ENCODE measurements at places on chromosomes 16 and 17. TPM values are rescaled to one million over a fixed set of nuclear protein-coding genes. Genes with fewer than 3 reads are reported as not detected.

GRCh38 chr17:30095507-30096244, 20.9 kb upstream of the NSRP1 start:
- H3K27me3 ChIP-seq, result peaks cover 10% of the 10 kb centered on the region
- H3K4me3 ChIP-seq, result no peak overlapping the region
- no peak for ATAC-seq

Gene GGT6
- total RNA-seq, result not detected

Gene CSHL1
- 0.61 TPM for total RNA-seq

GRCh38 chr17:14840616-14841231, 424.4 kb downstream of the PMP22 start:
- H3K4me1 ChIP-seq, result no peaks in the 10 kb centered on the region
- H3K27ac ChIP-seq, result no peak overlapping the region
- no peak for ATAC-seq
- no peaks in the 10 kb centered on the region for H3K36me3 ChIP-seq
- H3K4me3 ChIP-seq, result no peak overlapping the region

GRCh38 chr17:45676695-45677094, 107.4 kb upstream of the CRHR1 start:
- no peak for ATAC-seq
- peaks cover 28% of the 10 kb centered on the region for H3K27me3 ChIP-seq
- no peak overlapping the region for H3K27ac ChIP-seq
- H3K36me3 ChIP-seq, result no peaks in the 10 kb centered on the region

- ATAC-seq, result peak; percentile 98
- no peaks in the 10 kb centered on the region for H3K36me3 ChIP-seq
- H3K4me3 ChIP-seq, result peak within 1 kb of the TSS; percentile 88
- peaks cover 31% of the 10 kb centered on the region for H3K27me3 ChIP-seq
These were observed at the start of gene SPECC1 for GRCh38 chr17:20009302-20010098. SPECC1 (plus strand) TSS chr17:20009359; CDS start chr17:20096652, 87,293 bp downstream.

DNA sequence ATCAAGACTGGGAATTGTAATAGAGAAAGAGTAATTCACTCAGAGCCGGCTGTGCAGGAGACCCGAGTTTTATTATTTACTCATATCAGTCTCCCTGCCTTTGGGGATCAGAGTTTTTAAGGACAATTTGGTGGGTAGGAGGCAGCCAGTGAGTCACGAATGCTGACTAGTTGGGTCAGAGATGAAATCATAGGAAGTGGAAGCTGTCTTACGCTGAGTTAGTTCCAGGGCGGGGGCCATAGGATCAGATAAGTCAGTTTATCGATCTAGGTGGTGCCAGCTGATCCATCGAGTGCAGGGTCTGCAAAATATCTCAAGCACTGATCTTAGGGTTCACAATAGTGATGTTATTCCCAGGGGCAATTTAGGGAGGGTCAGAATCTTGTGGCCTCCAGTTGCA, 20.2 kb upstream of the GUCY2D start:
- H3K4me1 ChIP-seq, result peaks cover 6% of the 10 kb centered on the region
- no peak overlapping the region for H3K27ac ChIP-seq
- no peaks in the 10 kb centered on the region for H3K36me3 ChIP-seq
- no peak overlapping the region for H3K4me3 ChIP-seq

Gene ODAD4
- total RNA-seq, result 0.93 TPM

DNA sequence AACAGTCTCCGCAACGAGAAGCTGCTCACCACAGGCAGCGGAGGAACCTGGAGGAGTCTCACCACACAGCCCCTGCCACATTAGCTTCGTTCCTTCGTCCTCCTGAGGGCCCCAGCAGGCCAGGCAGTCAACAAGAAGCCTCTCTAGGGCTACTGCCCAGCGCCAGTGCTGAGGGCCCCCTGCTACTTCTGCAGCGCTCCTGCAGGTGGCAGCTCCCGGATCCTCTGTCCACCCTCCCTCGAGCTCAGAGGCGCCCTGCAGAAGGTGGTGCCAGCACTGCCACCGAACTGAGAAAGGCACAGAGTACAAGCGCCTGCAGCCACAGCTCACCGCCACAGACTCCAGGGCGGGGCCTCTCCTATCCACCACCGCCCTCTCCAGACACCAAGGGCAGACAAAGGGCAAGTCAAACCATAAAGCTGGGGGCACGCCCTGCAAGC, 27.3 kb downstream of the KDM8 start:
- no peaks in the 10 kb centered on the region for H3K27me3 ChIP-seq
- peaks cover 42% of the 10 kb centered on the region for H3K4me1 ChIP-seq
- H3K4me3 ChIP-seq, result peak overlapping the region; percentile 82
- peaks cover 81% of the 10 kb centered on the region for H3K36me3 ChIP-seq
- peak overlapping the region; percentile 77 for H3K27ac ChIP-seq

GRCh38 chr17:78661093-78661770, 84.0 kb upstream of the DNAH17 start:
- H3K27ac ChIP-seq, result no peak overlapping the region
- H3K4me1 ChIP-seq, result peaks cover 12% of the 10 kb centered on the region
- peaks cover 3% of the 10 kb centered on the region for H3K36me3 ChIP-seq
- no peak overlapping the region for H3K4me3 ChIP-seq
- no peaks in the 10 kb centered on the region for H3K27me3 ChIP-seq
- ATAC-seq, result no peak

- ATAC-seq, result no peak
- H3K4me1 ChIP-seq, result peaks cover 20% of the 10 kb centered on the region
- H3K27ac ChIP-seq, result no peak overlapping the region
- no peaks in the 10 kb centered on the region for H3K27me3 ChIP-seq
- H3K36me3 ChIP-seq, result no peaks in the 10 kb centered on the region
- H3K4me3 ChIP-seq, result no peak overlapping the region
These were observed 162.5 kb downstream of the SLC39A11 start for GRCh38 chr17:72930031-72930430.

Gene ADAM11
- total RNA-seq, result 0.74 TPM

DNA sequence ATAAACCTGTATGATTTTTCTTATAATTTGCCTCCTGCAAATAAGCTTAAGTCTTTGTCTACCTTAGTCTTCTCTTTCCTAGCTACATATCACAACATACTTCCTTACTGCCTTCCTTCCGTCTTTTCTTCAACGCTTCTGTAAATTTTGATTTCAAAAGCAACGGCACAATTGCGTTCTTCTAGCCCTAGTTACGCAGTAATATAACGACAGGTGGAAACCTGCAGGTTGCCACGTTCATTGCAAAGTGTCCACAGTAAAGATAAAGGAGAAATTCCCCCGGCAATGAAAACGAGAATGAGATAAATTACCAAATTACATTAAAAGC, 546 bp upstream of the PSMD7 start:
- no peaks in the 10 kb centered on the region for H3K27me3 ChIP-seq
- peak overlapping the region; percentile 96 for H3K4me3 ChIP-seq
- H3K36me3 ChIP-seq, result peaks cover 51% of the 10 kb centered on the region
- peak overlapping the region; percentile 98 for H3K27ac ChIP-seq
- peak; percentile 4 for ATAC-seq

Gene NATD1
- 2.3 TPM for total RNA-seq

Gene GLIS2
- 1.6 TPM for total RNA-seq

GRCh38 chr17:45394913-45395568, 37.6 kb downstream of the ARHGAP27 start:
- H3K27ac ChIP-seq, result no peak overlapping the region
- H3K4me3 ChIP-seq, result no peak overlapping the region
- H3K36me3 ChIP-seq, result peaks cover 46% of the 10 kb centered on the region
- no peaks in the 10 kb centered on the region for H3K4me1 ChIP-seq

Gene TBC1D3H
- not detected for total RNA-seq

Gene RPL26
- 3,397 TPM for total RNA-seq

GRCh38 chr16:56258508-56259424, 67.5 kb downstream of the GNAO1 start:
- H3K27ac ChIP-seq, result no peak overlapping the region
- no peak overlapping the region for H3K4me3 ChIP-seq
- H3K27me3 ChIP-seq, result no peaks in the 10 kb centered on the region
- H3K36me3 ChIP-seq, result no peaks in the 10 kb centered on the region
- ATAC-seq, result no peak

DNA sequence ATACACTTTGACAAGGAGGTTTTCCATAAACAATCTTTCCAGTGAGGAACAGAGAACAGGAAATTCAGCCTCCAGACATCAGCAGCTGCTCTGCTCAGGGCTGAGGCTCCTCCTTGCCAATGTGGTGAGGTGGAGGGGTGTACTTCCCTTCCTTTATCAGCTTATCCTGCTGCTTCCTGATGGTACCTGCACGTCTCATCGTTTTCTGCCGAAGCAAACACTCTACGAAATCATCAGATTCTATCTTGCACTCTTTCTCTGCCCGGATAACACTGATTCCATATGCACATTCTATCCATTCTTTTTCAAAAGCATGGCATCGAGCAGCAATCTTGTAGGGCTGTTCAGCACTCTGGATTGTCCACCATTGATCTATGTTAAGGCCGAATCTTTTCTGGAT, 15.4 kb upstream of the SEZ6 start:
- no peaks in the 10 kb centered on the region for H3K4me1 ChIP-seq
- ATAC-seq, result no peak
- peaks cover 38% of the 10 kb centered on the region for H3K27me3 ChIP-seq
- H3K27ac ChIP-seq, result no peak overlapping the region

GRCh38 chr17:74892013-74892841, 1.2 kb downstream of the FADS6 start:
- no peak for ATAC-seq
- H3K36me3 ChIP-seq, result no peaks in the 10 kb centered on the region
- H3K27me3 ChIP-seq, result peaks cover 21% of the 10 kb centered on the region
- no peak overlapping the region for H3K4me3 ChIP-seq

Gene RDM1
- total RNA-seq, result 2.0 TPM

GRCh38 chr17:32445074-32445415, 735 bp downstream of the PSMD11 start:
- peaks cover 35% of the 10 kb centered on the region for H3K4me1 ChIP-seq
- H3K27ac ChIP-seq, result peak overlapping the region; percentile 73
- no peaks in the 10 kb centered on the region for H3K27me3 ChIP-seq
- ATAC-seq, result peak; percentile 50
- H3K36me3 ChIP-seq, result peaks cover 53% of the 10 kb centered on the region
- peak overlapping the region; percentile 83 for H3K4me3 ChIP-seq

DNA sequence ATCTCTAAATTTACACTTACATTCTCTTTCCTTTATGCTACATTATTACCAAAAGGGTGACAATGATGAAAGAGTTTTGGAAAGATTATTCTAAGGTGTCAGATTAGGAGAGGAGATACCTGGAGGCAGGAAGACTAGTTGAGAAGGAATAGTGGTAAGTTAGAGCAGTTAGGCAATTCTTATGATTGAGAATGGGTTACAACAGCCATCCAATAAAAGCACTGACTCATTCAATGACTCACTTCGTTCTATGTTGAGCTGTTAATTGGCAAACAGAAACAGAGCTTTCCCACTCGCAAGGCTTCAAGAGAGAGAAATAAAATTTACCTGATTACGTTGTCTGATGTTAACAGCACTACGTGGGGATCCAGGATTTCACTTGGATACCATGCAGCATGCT, 5.8 kb downstream of the NUP88 start:
- H3K27ac ChIP-seq, result no peak overlapping the region
- H3K4me1 ChIP-seq, result peaks cover 24% of the 10 kb centered on the region

DNA sequence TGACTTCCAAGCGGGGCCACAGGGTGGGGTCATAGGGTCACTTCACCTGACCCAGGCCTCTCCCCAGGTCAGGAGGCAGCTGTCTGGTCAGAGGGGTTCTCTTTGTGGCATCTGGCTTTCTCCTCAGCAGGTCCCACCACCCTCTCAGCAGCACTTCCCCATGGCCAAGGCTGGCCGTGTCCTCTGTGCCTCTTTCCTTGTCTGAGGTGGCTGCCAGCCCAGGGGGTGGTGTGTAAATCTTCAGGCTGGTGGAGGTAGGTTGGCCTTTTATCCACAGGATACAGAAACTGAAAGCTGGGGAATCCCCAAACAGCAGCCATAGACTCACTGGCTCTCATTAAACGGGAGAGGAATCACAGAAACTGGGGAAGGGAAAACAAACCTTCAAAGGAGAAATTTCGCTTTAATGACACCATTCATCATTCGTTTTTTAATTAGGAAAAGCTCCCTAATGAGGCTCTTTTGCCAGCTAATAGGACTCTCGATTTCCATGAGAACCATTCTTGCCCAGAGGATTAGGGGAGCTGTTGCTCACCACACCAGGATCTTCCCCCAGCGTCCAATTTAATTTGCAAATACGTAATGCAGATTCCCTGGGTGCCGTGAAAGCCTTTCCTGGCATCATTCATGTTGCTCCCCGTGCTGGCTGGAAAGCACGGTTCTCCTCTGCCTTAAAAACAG, 18.0 kb downstream of the C17orf75 start:
- no peaks in the 10 kb centered on the region for H3K36me3 ChIP-seq
- H3K4me1 ChIP-seq, result peaks cover 4% of the 10 kb centered on the region
- H3K27me3 ChIP-seq, result no peaks in the 10 kb centered on the region

DNA sequence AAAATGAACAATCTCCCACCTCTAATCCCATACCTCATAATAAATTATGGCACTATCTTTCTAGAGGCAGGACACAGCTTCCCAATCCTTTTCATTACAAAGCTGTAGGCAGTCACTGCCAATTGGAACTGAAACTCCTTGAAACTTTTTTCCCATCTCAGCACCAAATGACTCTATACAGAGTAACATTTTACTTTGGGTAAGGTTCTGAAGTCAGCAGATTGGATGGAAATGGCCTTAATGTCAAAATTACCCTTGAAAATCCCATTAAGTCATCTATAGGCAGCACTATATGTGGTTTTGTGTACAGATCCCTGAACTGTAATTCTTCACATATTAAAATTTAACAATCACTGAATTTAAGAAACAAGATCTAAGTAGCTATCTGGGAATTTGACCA, 30.3 kb upstream of the CORO6 start:
- H3K4me1 ChIP-seq, result peaks cover 5% of the 10 kb centered on the region
- peaks cover 82% of the 10 kb centered on the region for H3K36me3 ChIP-seq
- no peaks in the 10 kb centered on the region for H3K27me3 ChIP-seq
- no peak overlapping the region for H3K4me3 ChIP-seq
- no peak for ATAC-seq

Gene IGFALS
- 0.13 TPM for total RNA-seq

- ATAC-seq, result no peak
- H3K36me3 ChIP-seq, result no peaks in the 10 kb centered on the region
- H3K4me1 ChIP-seq, result peaks cover 31% of the 10 kb centered on the region
- H3K27me3 ChIP-seq, result no peaks in the 10 kb centered on the region
- no peak overlapping the region for H3K27ac ChIP-seq
These were observed 185.4 kb downstream of the SEC14L1 start for GRCh38 chr17:77326076-77326591.

Gene CCL1
- not detected for total RNA-seq

DNA sequence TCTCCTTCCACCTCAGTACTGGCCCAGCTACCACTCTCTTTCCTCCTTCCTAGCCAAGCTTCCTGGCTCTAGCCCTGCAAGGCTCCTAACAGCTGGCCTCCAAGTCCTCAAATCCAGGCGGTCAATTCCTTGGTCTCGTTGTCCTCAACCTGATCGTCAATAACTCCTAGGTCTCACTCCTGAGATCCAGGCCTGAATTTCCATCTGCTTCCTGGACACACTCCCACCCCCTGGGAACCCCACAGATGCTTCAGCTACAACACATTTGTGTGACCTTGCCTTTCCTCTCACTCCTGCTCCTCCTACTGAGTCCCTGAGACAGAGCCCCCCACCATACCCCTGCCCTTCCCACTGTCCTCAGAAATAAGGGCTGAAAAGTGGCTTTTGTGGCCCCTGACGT, 2.3 kb downstream of the ENKD1 start:
- H3K4me3 ChIP-seq, result no peak overlapping the region
- no peaks in the 10 kb centered on the region for H3K27me3 ChIP-seq
- peaks cover 9% of the 10 kb centered on the region for H3K4me1 ChIP-seq
- peaks cover 12% of the 10 kb centered on the region for H3K36me3 ChIP-seq
- no peak for ATAC-seq

Gene KRT17
- 0.58 TPM for total RNA-seq

Gene CD300A
- 29.1 TPM for total RNA-seq
